ENCODE measurements at places on chromosomes 12 and 14.

GRCh38 chr14:65637780-65638179 is 225.2 kb downstream of the FUT8 start:
- no peak for DNase-seq

DNA sequence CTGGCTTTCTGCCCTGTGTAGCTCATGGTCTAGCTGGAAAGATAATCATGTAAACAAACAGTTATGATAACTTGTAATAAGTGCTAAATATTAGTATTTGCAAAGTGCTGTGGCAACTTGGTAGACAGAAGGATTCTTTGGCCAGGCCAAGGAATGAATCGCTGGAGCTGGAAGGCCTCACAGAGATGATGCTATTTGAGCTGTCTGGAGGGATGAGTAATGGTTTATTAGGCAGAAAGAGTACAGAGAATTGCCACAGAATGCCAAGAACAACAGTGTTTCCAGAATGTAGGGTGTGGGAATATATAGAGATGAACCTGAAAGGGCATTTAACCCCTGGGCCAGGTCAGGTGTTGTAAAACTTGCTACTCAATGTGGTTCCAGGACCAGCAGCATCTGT is 27.6 kb downstream of the OTX2 start:
- no peak for DNase-seq

DNA sequence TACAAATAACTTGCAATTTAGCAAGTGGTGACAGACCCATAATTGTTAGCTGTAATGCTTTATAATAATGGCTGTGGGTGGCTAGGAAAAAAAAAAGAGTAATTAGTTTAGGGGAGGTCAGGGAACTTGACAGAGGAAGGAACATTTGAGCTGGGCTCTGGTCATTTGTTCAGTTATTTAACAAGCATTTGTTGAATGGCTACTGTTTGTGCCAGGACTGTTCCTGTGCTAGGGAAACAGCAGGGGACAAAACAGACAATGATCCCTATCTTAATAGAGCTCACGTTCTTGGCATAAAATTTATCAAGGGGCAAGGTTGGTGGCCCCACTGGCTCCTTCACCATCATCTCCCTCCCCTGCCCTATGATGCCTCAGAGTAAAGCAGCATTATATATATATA is 18.5 kb downstream of the CHST11 start:
- DNase-seq, result no peak

DNA sequence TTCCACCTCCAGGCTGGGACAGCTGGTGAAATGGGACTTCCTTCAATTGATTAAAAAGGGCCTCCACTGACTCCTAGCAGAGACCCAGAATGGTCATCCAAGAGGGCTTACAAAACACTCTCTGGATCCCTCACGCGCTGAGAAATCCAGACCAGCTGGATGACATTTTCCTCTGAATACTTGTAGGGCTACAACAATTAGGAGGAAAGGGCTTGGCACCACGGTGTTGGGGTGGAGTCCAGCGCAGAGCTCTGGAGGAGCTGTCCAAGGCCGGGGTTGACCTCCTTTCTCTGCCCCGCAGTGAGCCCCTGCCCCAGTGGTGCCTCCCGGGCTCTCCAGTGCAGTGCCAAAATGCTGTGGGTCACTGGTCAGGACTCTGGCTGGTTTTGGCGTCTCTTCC is 189.0 kb upstream of the CCND2 start:
- DNase-seq, result no peak

DNA sequence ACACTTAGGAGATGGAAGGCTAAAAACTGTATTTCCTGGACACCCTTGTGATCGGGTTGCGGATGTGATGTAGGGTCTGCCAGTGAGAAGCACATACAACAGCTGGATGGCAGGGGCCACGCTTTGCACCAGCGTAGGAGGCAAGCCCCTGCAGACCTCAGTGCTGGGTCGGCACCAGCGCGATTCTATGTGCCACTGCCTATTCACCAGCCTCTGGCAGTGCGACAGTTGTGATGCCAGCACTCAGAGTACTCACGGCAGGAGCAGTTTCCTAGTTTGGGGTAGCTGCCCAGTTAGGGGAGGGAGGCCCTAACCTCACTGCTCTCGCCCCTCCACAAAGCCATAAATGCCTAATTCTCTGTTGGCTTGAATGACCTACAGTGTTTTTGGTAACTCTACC is 31.6 kb downstream of the SPTLC2 start:
- DNase-seq, result no peak

DNA sequence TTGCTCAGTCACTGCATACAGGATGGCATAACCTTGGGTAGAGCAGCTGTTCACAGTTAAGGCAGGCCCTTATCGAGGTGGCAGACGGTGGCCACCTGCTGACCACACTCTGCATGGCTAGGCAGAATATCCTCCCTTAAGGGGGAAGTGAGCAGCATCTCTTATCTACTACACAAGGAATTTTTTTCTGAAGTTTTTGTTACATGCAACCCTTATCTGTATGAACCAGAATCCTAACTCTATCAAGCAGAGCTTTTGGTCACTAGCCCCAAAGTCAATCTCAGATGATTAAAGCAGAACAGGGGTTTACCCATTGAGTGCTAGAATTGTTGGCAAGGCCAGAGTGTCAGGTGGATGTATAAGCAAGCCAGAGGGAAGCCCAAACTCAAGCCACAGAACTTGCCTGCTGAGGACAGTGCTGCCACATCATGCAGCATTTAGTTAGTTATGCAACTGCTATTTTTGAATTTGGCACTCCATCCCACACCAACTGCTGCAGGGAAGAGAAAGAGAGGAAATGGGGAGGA is 192.8 kb downstream of the TBX5 start:
- no peak for DNase-seq

DNA sequence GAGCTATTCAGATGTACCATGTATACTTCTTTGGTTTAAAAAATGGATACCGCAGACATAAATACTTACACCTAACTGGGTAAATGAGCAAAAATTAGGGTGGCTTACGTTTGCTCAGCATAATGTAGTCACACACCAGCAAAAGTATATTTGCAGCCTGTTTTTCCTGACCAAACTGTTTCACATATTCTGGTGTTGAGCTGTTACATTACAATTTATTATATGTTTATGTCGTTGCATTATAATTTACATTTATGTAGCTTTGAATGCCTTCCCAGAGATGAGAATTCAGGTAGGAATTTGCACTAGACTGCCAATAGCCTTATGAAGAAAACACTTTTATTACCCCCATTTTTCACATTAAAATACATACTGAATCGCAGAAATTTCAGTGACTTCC is 183.3 kb downstream of the PTPRO start:
- no peak for DNase-seq

DNA sequence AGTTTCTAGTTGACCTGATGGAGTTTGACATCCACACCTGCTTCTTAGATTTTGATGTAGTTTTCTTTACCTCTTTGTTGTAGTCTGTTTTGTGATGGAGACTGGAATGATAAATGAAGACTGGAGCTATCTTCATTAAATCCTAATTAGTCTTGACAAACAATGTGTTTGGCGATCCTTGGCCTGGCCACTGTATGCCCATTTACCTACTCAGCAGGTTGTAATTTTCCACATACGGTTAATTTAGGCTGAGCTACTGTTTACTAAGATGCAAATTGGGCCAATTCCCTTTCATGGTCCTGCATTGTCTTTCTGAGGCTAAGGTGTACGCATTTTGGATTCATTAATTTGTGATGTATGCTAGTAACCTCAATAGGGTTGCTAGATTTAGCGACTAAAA is at the start of gene TAS2R7:
TAS2R7 (minus strand) TSS at position 41 of the 400 bp plus-strand sequence. CDS start 57 bp downstream, outside the sequence.
- DNase-seq, result peak; percentile 25

Measured in SK-N-DZ (cell line).